ENCODE measurements at places on chromosomes 5 and 9.

- peak; percentile 36 for DNase-seq
These were observed 19.1 kb downstream of the PTGS1 start for GRCh38 chr9:122389799-122390481.

DNA sequence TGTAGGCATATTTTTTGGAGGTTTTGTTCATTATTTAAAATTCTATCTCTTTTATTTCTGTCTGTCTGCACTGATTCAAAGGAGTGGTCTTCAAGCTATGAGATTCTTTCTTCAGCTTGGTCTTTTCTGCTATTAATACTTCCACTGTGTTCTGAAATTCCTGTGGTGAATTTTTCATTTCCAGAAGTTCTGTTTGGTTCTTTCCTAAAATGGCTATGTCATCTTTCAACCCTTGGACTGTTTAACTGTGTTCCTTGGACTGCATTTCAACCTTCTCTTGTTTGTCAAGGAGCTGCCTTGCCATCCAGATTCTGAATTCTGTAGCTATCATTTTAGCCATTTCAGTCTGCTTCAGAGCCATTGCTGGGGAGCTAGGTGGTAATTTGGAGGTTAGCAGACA lies 76.3 kb downstream of the CERT1 start:
- DNase-seq, result no peak

GRCh38 chr5:5765066-5765850 lies 342.8 kb downstream of the ICE1 start:
- no peak for DNase-seq

GRCh38 chr5:134515801-134516200 lies 9.7 kb upstream of the JADE2 start:
- DNase-seq, result no peak

DNA sequence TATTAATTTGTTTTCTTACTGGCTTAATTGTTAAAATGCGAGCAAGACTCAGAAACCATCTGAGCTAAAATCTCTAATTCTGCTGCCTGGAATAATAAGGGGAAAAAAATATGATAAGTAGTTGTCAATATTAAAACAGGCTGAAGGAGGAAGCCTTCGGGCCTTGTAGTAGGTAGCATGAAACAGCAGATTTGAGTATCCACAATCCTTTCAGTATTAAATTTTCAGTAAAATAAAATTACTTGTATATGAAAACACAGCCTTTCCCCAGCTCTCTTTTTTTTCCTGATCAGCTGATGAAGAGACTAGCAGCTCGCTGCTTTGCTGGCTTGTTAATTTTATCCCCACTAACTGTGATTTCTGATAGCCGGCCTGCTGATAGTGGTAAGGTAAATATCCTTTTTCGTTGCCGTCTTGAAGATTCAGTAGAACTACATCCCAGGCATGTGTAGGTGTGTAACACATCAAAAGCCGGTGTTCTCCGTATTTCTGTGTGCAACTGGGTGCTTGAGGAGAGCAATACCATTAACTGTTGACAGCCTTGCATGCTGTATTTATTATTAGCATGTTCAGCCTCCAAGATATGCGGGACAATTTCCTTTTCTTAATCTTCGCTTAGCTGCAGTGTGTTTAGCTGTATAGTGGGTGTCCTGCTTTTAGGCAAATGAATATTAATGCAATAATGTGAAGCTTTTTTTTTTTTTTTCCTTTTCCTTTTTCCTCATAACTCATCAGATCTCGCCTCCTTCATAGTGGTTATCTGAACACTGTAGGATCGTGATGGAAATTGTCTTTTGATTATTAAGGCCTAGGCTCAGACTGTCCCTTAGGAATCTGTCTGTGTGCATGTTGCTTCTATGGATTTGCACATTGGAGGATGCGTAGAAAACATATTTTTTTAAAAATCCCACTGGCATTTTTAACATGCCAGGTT lies 144.6 kb downstream of the SMARCA2 start:
- DNase-seq, result peak; percentile 23

DNA sequence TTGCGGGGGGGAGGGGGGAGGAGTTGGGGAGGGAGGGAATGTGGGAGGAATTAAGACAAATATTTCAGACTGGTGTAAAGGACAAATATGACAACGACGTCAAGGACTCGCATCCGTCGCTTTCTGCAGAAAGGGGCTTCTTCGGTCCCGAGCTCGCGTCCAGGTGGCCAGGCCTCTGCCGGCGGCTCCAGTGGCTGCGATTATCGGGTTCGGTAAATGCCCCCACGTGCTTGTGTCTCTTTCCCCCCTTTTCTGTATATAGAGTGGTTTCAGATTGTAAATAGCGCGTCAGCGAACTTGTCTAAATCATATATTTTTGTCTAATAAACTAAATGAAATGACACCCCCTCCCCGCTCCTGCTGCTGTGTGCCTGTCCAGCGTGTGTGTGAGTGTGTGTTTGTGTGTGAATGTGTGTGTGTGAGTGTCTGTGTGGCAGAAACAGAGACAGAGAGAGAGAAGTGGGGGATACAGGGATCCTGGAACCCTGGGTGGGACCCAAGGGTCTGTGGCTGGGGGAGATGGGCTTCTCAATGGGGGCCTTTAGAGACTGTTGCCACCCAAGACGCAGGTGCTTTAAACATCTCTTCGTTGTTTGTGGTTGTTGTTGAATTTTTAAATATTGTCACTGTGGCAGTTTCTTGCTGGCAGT lies 5.6 kb downstream of the IRX1 start:
- DNase-seq, result no peak

GRCh38 chr5:142821034-142821732 lies 51.0 kb downstream of the ARHGAP26 start:
- no peak for DNase-seq

DNA sequence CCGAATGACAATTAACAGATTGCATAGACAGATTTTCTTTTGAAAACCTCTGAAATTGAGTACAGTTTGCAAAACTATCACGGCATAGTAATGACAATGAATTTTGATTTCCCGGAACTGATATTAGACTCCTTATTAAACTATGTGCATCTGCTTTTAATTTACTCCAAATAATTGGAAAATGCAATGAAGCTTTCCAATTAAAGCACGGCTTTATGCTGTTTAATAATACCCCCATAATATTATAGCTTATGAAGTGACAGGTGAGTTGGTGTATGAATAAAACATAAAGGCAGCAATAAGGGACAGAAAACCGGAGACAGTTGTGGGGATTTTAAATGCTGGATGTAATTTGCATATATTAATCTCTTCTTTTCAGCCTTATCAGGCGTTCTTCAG lies 110.6 kb downstream of the MVB12B start:
- no peak for DNase-seq

DNA sequence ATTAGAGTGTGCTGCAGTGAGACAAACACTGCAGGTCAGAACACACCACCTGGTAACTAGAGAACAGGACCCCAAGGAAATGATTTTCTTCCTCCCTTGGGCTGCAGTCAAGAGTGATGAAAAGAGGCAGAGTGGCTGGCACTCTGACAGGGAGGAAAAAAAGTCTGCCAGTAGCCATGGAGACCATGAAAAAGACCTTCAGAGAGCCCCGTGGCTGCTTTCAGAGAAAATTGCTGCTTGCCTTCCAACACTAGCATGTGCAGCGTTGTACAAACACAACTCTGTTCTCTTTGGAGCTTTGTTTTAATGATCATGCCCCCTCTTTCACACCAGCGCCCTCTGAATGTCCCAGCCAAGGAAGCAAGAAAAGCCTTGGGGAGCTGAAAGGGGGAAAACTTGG lies 68.8 kb downstream of the ANKRD55 start:
- no peak for DNase-seq

DNA sequence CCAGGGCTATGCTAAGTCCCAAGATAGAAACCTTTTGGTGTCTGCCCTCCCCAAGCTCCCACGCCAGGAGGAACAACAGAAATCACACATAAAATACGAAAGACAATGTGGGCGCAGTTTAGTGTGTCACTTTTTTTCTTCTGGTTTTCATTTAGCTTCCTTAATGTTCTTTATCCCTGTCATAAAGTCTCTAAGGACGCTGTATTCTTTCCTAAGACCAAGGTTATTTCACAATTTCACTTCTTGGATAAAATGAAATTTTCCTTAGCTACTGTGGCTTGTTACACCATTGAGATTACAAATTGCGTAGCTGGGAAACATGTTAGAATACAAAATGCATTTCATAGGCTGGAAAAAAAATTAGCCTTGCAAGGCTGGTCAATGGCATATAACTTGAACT lies 85.4 kb downstream of the GLIS3 start:
- DNase-seq, result no peak

- DNase-seq, result peak; percentile 72
These were observed at the start of gene NFIL3 for GRCh38 chr9:91423785-91424402. Gene NFIL3, minus strand, starts transcription at chr9:91423832. Its CDS starts 13,098 bp downstream, at chr9:91410734.

DNA sequence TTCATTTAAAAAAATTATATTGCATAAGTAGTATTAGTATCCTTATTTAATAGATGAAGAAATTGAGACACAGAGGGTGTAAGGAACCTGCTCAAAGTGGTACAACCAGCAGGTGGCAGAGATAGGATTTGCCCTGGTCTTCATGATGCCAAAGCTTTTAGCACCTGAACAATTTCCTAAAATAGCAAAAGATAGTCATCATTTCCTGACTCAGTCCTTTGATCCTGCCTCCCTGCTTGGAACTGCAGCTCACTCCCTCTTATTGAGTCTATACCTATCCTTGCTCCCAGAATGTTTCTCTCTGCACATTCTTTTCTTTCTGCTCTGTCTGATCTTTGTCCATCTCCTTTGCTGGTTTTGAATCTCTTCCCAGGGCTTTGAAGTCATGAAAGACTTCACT lies 155.8 kb downstream of the FRMD3 start:
- DNase-seq, result no peak
